ENCODE measurements at places on chromosomes 3 and 15.
A peak's percentile ranks its signal among the peaks of the same experiment; 100 is the strongest.

- H3K27ac ChIP-seq, result no peak overlapping the region
- H3K4me3 ChIP-seq, result no peak overlapping the region
- H3K27me3 ChIP-seq, result no peaks in the 10 kb centered on the region
- no peaks in the 10 kb centered on the region for H3K4me1 ChIP-seq
- H3K36me3 ChIP-seq, result no peaks in the 10 kb centered on the region
- no peak for DNase-seq
These were observed 127.5 kb upstream of the STRIT1 start for GRCh38 chr3:155420881-155421486.

DNA sequence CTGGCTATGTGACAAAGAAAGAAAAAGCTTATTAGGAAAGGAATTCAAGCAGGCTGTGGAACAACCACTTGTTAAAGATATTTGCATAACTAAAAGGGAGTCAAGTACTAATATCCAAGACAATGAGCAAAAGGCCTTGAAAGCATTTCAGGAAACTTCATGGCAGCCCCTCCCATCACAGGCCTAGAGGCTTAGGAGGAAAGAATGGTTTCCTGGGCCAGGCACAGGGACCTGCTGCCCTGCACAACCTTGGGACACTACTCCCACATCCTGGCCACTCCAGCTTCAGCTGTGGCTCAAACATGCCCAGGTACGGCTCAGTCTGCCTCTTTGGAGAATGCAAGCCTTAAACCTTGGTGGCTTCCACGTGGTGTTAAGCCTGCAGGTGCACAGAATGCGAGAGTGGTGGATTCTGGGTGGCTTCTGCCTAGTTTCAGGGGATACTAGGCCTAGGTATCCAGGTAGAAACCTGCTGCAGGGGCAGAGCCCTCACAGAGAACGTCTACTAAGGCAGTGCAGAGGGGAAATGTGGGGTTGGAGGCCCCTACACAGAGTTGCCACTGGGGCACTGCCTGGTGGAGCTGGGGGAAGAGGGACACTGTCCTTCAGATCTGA, 121.6 kb downstream of the OPA1 start:
- no peak for DNase-seq
- peaks cover 5% of the 10 kb centered on the region for H3K36me3 ChIP-seq
- H3K27me3 ChIP-seq, result no peaks in the 10 kb centered on the region
- H3K27ac ChIP-seq, result no peak overlapping the region
- peaks cover 21% of the 10 kb centered on the region for H3K4me1 ChIP-seq

DNA sequence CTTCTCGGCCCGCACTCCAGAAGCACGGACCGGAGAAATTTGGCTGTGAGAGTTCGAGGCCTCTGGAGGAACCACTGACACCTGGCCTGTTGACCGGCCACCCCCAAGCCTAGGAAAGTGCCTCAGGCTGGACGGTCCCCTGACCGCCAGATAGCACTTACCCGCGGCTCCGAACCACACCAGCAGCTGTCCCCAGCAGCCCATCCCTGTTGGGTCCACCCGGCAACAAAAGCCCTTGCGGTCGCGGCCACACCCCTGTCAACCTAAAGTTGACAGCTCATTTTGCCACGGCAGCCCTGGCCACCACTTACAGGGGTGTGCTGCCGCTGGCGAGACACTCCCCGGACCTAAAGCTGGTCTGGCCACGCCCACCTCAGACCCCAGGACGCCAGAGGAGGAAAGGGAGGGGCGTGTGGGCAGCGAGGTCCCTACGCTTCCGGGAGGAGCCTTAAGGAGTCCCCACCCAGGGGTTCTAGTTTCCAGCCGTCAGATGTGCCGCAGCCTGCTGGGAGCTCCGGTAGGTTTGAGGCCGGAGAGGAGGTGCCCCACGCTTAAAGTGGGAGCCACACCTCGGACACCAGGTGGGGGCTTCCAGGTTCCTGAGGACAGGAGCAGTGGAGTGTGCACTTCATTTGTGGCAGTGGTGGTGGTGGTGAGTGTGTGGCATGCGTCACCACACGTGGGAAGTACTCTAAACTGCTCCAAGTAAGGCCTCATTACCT, at the start of gene LTK:
TSS of gene LTK (minus strand) at position 322 of the 722 bp plus-strand sequence. CDS start at position 204, 118 bp downstream.
- H3K4me1 ChIP-seq, result peaks cover 20% of the 10 kb centered on the region
- no peak for DNase-seq
- H3K36me3 ChIP-seq, result peaks cover 2% of the 10 kb centered on the region
- H3K27me3 ChIP-seq, result peaks cover 5% of the 10 kb centered on the region

DNA sequence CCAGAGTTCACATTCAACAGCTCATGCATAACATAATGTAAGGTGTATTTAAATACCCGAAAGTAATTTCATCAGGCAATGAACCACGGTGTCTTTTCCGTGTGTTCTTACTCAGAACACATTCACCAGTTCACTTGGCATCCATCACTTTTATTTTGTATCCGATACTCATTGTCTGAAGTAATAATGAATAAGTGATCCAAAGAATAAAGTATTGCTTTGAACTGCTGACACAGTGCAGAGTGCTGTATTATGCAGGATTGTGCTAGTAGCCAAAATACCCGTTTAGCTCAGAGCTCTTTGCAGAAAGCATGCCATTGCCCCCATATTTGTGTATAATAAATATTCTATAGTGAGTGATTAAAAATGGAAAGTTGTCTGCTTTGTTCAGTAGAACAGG, 460.9 kb upstream of the KCNMB2 start:
- peaks cover 8% of the 10 kb centered on the region for H3K27me3 ChIP-seq
- H3K4me3 ChIP-seq, result no peak overlapping the region
- no peaks in the 10 kb centered on the region for H3K4me1 ChIP-seq
- no peak overlapping the region for H3K27ac ChIP-seq
- no peaks in the 10 kb centered on the region for H3K36me3 ChIP-seq

GRCh38 chr3:165854696-165855095, 17.5 kb upstream of the BCHE start:
- H3K27ac ChIP-seq, result no peak overlapping the region
- no peaks in the 10 kb centered on the region for H3K36me3 ChIP-seq
- H3K27me3 ChIP-seq, result no peaks in the 10 kb centered on the region

GRCh38 chr15:64751464-64751863, 23.9 kb downstream of the RBPMS2 start:
- no peak for DNase-seq
- H3K4me1 ChIP-seq, result peaks cover 29% of the 10 kb centered on the region
- H3K4me3 ChIP-seq, result no peak overlapping the region
- H3K27me3 ChIP-seq, result no peaks in the 10 kb centered on the region

GRCh38 chr15:38690719-38691332, 126.2 kb upstream of the RASGRP1 start:
- H3K4me1 ChIP-seq, result peaks cover 4% of the 10 kb centered on the region
- no peak overlapping the region for H3K27ac ChIP-seq

DNA sequence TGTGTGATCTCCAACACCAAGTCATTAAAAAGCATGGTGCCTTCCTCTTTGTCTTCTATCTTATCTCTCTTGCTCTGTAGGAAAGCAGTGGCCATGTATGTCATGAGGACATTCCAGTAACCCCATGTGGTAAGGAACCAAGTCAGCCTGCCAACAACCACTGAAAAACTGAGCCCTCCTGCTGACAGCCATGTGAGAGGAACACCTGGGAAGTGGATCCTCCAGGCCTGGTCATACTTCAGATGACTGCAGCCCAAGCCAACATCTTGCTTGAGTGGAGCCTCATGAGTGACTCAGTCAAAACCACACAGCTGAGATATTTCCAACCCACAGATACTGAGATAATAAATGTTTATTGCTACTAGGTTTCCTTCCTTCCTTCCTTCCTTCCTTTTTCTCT, 597.3 kb downstream of the ZIC1 start:
- H3K36me3 ChIP-seq, result no peaks in the 10 kb centered on the region
- no peak for DNase-seq
- no peak overlapping the region for H3K27ac ChIP-seq
- H3K4me1 ChIP-seq, result no peaks in the 10 kb centered on the region
- no peaks in the 10 kb centered on the region for H3K27me3 ChIP-seq

- no peak for DNase-seq
- H3K27ac ChIP-seq, result no peak overlapping the region
- no peak overlapping the region for H3K4me3 ChIP-seq
- no peaks in the 10 kb centered on the region for H3K27me3 ChIP-seq
These were observed 298.9 kb upstream of the NR2F2 start for GRCh38 chr15:96031426-96032110.

GRCh38 chr15:29635513-29636098, 186.7 kb downstream of the TJP1 start:
- peaks cover 3% of the 10 kb centered on the region for H3K27me3 ChIP-seq
- no peaks in the 10 kb centered on the region for H3K4me1 ChIP-seq
- H3K4me3 ChIP-seq, result no peak overlapping the region
- H3K36me3 ChIP-seq, result no peaks in the 10 kb centered on the region
- DNase-seq, result no peak
- H3K27ac ChIP-seq, result no peak overlapping the region

DNA sequence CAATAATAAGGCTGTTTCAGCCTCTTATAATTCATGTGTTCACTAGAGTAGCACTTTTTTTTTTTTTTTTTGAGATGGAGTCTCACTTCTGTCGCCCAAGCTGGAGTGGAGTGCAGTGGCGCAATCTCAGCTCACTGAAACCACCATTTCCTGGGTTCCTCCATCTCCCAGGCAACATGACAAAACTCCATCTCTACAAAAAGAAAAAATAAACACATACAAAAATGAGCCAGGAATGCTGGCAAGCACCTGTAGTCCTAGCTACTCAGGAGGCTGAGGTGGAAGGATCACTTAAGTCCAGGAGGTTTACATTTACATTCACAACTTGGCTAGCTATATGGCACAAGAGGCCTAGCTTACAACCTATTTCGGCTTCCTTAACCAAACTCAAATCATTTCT, 6.8 kb downstream of the USP4 start:
- no peak for DNase-seq
- no peak overlapping the region for H3K4me3 ChIP-seq
- no peak overlapping the region for H3K27ac ChIP-seq
- H3K4me1 ChIP-seq, result peaks cover under 1% of the 10 kb centered on the region
- H3K27me3 ChIP-seq, result no peaks in the 10 kb centered on the region

DNA sequence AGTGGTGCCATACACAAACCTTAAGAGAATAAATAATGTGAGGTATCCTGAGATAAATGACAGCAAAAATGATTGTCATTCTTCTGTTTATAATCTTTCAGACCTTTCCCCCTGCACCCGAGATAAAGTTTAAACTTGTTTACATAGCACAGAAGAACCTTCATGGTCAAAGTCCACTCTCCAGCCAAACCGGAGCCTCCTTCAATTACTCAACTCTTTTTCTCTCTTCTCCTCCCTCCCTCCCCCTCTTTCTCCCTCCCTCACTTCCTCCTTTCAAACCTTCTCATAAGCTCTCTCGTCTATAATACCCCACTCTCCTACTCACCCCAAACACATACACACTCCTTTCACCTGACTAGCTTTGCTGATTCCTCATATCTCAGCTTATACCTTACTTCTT, 198.9 kb downstream of the EFHB start:
- no peak overlapping the region for H3K4me3 ChIP-seq
- H3K36me3 ChIP-seq, result no peaks in the 10 kb centered on the region
- DNase-seq, result no peak
- peaks cover 3% of the 10 kb centered on the region for H3K27me3 ChIP-seq
- no peak overlapping the region for H3K27ac ChIP-seq

DNA sequence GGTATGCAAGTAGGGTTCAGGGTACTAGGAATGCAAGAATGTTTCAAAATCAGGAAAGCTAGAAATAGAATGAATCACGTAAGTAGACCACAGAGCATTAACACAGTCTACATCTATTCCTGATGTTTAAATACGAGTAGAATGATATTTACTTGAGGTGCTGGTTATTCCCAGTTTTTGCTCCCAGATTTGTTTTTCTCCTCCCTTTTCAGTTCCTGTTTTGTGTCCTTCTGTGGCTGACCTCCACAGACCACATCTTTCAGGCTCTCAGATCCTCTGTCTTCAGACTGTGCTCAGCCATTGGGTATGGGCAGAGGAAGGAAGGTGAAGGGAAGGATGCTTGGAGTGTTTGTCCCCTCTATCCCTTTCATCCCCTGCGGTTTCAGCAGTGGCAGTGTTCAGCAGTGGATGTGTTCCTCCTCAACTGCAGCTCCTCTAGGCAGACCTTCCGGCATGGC, 276.6 kb downstream of the ZNF621 start:
- no peak for DNase-seq
- H3K4me1 ChIP-seq, result peaks cover 3% of the 10 kb centered on the region
- no peaks in the 10 kb centered on the region for H3K36me3 ChIP-seq
- H3K27ac ChIP-seq, result no peak overlapping the region
- peaks cover 2% of the 10 kb centered on the region for H3K27me3 ChIP-seq

DNA sequence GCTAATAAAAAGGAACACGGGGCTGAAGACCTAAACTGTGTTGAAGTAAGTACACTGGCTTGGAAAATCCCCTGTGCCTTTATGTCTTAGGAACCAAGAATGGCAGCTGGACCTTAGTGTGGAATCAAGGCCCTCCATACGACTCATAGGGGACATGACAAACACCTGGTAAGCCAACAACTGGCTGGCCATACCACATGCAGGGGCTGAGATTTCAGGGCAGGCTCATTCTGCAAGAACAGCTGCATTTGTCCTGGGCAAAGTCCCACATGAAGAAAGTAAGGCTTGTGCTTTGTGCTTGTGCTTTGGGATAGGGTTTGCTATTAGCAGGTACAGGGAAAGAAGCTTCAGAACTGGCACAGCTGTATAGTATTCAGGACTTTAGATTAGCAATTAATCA, 18.0 kb downstream of the ETV5 start:
- no peak overlapping the region for H3K4me3 ChIP-seq
- H3K36me3 ChIP-seq, result no peaks in the 10 kb centered on the region
- no peaks in the 10 kb centered on the region for H3K27me3 ChIP-seq
- no peaks in the 10 kb centered on the region for H3K4me1 ChIP-seq
- H3K27ac ChIP-seq, result no peak overlapping the region

GRCh38 chr3:136634821-136635220, 117.4 kb downstream of the STAG1 start:
- DNase-seq, result no peak
- H3K36me3 ChIP-seq, result peaks cover 23% of the 10 kb centered on the region
- H3K4me3 ChIP-seq, result no peak overlapping the region

DNA sequence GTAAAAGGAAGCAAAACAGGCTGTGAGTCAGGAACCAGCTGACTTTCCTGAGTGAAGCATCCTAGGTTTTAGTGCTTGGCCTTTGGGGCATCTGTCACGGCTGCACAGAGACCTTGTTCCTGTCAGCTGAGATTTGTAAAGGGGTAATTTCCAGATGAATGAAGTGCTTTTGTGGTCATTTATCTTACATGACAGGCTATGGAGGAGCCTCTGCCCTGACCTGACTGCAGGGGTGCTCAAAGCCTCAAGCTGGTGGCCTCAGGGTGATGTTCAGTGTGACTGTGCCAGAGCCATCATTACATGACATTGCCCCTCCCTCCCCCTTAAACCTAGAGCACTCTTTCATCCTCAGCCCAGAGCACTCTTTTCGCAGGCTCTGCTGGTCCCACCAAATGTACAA, 132.5 kb downstream of the ARNT2 start:
- DNase-seq, result no peak
- no peaks in the 10 kb centered on the region for H3K36me3 ChIP-seq
- H3K4me3 ChIP-seq, result no peak overlapping the region
- H3K27ac ChIP-seq, result no peak overlapping the region

GRCh38 chr3:196609343-196609775, 30.1 kb upstream of the NRROS start:
- H3K36me3 ChIP-seq, result no peaks in the 10 kb centered on the region
- H3K4me1 ChIP-seq, result peaks cover 17% of the 10 kb centered on the region
- H3K27ac ChIP-seq, result peak overlapping the region; percentile 79
- peak overlapping the region; percentile 49 for H3K4me3 ChIP-seq
- peak; percentile 96 for DNase-seq
- no peaks in the 10 kb centered on the region for H3K27me3 ChIP-seq

All from memory B cell (primary cell).